Large intestine (tissue), 12 donors: ENCODE measurements at places on chromosomes 7 and 10. TPM values are rescaled to one million over a fixed set of nuclear protein-coding genes. Genes with fewer than 3 reads are reported as not detected.

The ZNF680 gene
- polyA plus RNA-seq = 9.1 TPM

DNA sequence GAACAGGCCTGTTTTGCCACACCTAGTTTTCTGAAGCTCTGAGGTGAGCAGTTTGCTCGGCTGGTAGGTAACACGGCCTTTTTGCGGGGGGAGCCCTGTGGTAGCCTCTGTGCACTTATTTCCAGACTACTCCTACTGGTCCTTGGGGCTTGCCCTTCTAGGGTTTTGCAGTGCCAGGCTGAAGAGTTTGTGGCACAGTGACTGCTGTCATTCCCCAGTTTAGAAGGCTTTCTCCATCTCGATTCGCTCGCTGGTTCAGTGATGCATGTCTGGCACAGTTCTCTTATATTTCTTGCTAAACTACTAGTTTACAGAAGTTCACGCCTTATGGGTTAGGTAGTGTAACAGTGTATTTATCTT lies 711 bp downstream of the KIF20B start:
- no peaks in the 10 kb centered on the region for H3K27me3 ChIP-seq
- H3K4me3 ChIP-seq = peak overlapping the region; percentile 92
- H3K4me1 ChIP-seq = peaks cover 4% of the 10 kb centered on the region
- peak overlapping the region; percentile 86 for H3K27ac ChIP-seq

- no peak for DNase-seq
- peak overlapping the region; percentile 41 for H3K27ac ChIP-seq
- no peak overlapping the region for H3K4me3 ChIP-seq
- H3K4me1 ChIP-seq = peaks cover 30% of the 10 kb centered on the region
Observed at GRCh38 chr10:102619281-102619981, 24.8 kb upstream of the TRIM8 start.

DNA sequence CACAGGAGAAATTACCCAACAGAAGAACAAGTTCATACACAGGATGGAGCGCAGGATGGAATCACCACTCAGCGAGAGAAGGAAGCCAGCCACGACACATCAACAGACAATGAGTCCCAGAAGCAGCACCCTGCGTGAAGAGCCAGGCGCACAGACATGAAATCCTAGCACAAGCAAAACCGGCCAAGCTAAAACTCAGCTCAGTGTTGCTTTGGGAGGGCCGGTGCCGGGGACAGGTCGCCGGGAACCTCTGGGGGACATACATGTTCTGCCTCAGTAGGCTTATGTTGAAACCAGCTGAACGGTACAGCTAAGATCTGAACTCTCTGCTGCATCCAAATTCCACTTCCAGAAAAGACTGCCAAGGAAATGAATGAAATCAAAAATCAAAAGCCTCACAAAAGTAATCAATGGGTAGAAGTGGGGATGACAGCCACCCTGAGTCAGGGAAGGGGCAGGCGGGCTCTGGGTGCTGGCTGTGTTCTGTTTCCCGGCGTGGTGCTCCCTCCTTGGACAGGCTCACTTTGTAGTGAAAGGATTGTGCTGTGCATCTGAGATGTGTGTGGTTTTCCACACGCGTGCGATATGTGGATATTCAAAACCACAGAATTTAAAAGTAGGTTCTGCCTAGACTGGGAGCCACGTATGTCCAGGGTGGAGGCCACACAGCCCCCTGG lies 114.7 kb downstream of the PDGFA start:
- DNase-seq = no peak
- no peaks in the 10 kb centered on the region for H3K27me3 ChIP-seq
- no peak overlapping the region for H3K4me3 ChIP-seq
- no peak overlapping the region for H3K27ac ChIP-seq
- H3K36me3 ChIP-seq = no peaks in the 10 kb centered on the region

GRCh38 chr10:116809483-116810119 lies 39.7 kb upstream of the ENO4 start:
- no peaks in the 10 kb centered on the region for H3K4me1 ChIP-seq
- no peak overlapping the region for H3K27ac ChIP-seq
- peaks cover 14% of the 10 kb centered on the region for H3K27me3 ChIP-seq
- no peak overlapping the region for H3K4me3 ChIP-seq
- no peak for DNase-seq

The LEP gene
- polyA plus RNA-seq = 0.01 TPM

DNA sequence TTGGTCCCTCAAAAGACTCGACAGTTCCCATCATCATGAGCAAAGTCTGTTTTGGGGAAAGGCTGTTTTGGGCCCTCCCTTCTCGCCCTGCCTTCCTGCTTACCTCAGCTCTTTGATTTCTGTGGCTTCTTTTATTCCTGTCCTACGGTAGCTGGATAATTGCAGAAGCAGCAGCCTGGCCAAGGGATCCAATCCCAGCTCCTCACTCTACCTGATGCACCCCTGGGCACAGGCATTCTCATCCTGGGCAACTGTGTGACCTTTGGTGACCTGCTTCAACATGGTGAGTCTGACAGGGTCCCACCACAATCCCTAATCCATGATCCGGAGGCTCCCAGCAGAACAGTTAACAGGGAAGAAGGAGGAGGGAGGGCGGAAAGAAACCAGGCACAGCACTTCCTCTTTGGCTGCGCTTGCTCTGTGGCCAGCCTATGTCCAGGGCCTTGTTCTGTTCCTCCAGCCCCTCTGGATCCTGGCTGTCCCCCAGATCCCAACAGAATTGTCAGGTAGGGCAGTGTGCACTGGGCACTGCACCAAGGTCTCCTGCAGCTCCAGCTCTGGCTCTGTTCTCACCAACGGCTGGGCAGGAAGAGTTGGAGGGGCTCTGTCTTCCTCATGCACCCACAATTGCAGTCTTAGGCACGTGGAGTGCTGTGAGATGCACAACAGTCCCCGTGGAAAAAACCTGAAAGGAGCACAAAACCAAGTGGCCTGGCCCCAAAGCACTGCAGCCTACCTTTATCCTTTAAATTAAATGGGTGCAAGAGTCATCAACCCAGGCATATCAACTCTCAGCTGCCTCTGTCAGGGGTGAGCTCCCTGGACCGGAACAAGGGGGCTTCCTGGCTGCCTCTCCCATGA lies 144.4 kb downstream of the PTPN20 start:
- H3K27me3 ChIP-seq = peaks cover 2% of the 10 kb centered on the region
- no peak overlapping the region for H3K27ac ChIP-seq
- DNase-seq = no peak
- H3K36me3 ChIP-seq = no peaks in the 10 kb centered on the region

GRCh38 chr10:113924186-113924585 lies 69.7 kb downstream of the NHLRC2 start:
- peak overlapping the region; percentile 39 for H3K27ac ChIP-seq
- peak; percentile 31 for DNase-seq
- no peak overlapping the region for H3K4me3 ChIP-seq
- no peaks in the 10 kb centered on the region for H3K27me3 ChIP-seq
- H3K4me1 ChIP-seq = peaks cover 28% of the 10 kb centered on the region

GRCh38 chr7:2126621-2127020 lies 106.1 kb downstream of the MAD1L1 start:
- no peak for DNase-seq
- no peak overlapping the region for H3K4me3 ChIP-seq
- peaks cover 4% of the 10 kb centered on the region for H3K36me3 ChIP-seq
- no peak overlapping the region for H3K27ac ChIP-seq
- no peaks in the 10 kb centered on the region for H3K27me3 ChIP-seq

GRCh38 chr10:8006274-8006999 lies 48.1 kb upstream of the GATA3 start:
- no peaks in the 10 kb centered on the region for H3K4me1 ChIP-seq
- H3K27ac ChIP-seq = no peak overlapping the region
- H3K27me3 ChIP-seq = no peaks in the 10 kb centered on the region
- H3K36me3 ChIP-seq = peaks cover 6% of the 10 kb centered on the region

GRCh38 chr10:97737770-97738265 lies 890 bp downstream of the ZFYVE27 start:
- peak overlapping the region; percentile 85 for H3K27ac ChIP-seq
- H3K4me3 ChIP-seq = peak overlapping the region; percentile 94

The PTPN20 gene
- 1.5 TPM for polyA plus RNA-seq

The RTKN2 gene
- polyA plus RNA-seq = 5.7 TPM
